Psoas muscle (tissue), 8 donors: ENCODE measurements at places on chromosomes 2 and 18. TPM values are rescaled to one million over a fixed set of nuclear protein-coding genes. Genes with fewer than 3 reads are reported as not detected.

DNA sequence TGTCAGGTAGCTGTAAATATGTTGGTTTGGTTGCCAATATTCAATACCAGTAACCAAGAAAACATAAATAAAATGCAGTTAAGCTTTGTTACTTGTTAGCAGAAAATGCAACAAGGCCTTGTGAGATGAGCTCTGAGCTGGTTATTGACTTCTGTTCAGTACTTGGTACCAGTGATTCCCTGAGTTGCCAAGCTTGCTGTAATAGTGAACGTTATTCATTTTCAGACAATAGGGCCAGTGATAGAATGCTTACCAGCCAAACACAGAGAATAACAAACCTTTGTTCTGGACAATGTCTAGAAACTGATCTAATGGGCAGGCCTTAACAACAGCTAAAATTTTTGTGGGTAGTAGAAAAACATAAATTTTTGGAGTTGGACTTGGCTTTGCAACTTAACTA, 29.5 kb downstream of the RASGRP3 start:
- DNase-seq, result no peak

- no peak for DNase-seq
Observed at GRCh38 chr2:165627470-165627869, 158.0 kb downstream of the CSRNP3 start.

DNA sequence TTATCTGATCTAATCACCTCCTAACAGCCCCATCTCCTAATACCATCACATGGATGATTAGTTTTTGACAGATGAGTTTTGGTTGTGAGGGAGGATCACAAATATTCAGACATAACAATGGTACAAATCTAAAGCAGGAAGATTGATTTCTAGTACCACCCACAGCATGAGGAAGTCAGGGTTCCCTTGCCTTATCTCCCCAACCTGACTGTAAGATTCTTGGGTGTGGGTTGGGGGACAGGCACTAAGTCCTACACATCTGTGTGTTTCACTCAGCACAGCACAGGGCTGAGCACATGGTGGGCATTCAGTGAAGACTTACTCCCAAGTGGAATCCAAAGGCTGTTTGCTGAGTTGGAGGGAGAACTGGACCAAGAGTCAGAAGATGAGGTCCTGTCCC, 93.8 kb upstream of the CXCR4 start:
- no peak for DNase-seq

GRCh38 chr2:65487404-65487803, 55.0 kb upstream of the SPRED2 start:
- DNase-seq, result no peak

- DNase-seq, result no peak
Observed at GRCh38 chr2:148876595-148877402, 1.8 kb downstream of the KIF5C start.

DNA sequence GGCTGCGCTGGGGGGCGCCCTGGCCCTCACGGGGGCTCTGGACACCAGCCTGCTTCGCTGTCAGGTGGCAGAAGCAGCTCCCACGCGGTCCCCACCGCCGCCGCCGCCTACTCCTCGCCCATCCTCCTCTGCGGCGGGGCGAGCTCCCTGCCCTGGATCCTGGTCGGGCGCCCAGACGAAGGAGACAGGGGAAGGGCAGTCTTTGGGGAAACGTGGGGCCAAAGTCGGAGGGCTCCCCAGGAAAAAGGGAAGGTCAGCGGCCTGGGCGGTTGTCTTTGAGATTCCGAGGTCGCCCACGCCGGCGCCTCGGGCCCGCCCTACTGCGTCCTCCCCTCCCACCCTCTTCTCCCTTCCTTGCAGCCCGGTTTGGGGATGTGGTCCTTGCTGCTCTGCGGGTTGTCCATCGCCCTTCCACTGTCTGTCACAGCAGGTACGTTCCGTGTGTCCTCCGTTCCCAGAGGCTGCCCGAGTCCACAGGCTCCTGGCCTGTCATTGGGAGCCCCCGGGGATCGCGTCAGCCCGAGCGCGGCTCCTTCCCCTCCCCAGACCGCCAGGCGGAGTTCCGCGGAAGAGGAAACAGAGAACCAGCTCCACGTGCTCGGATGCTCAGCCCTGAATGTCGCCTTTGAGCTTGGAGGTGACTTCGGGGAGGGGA, 800 bp downstream of the IL1RL2 start:
- DNase-seq, result peak; percentile 70

DNA sequence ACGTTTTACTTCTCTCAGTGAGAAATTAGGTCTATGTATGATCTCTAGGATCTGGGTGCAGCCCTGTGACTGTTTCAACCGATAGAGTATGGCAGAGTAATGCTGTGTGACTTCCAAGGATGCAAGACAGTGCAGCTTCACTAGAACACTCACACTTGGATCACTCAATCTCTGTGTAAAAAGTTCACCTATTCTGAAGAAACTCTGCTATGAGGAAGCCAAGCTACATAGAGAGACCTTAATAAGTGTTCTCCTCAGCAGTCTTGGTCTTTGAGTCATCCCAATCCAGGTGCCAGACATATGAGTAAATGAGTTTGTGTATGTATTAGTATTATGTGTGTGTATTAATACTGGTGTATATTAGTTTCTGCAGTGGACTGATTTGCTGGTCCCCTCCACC, 335.0 kb downstream of the NR4A2 start:
- DNase-seq, result no peak

DNA sequence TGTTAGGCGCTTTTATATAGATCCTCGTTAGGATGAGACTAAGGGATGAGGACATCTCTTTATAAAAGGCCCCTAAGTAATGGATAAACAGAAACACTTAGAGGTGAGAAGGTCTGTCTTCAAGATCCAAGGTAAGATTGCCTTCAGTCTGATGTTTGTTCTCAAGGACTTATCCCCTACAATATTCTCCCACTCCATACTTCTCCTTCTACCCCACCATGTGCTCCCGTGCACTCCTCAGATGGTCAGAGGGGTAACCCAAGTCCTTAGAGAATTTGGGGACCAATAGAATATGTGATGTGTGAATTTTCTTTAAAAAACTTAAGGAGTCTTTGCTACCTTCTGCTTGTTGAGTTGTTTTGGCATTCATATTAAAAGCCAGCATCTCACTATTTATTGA, 23.1 kb downstream of the FOSL2 start:
- DNase-seq, result no peak

- DNase-seq, result no peak
Observed at GRCh38 chr2:190318514-190318913, 1.1 kb downstream of the HIBCH start.

- no peak for DNase-seq
Observed at GRCh38 chr2:162300266-162300665, 18.2 kb downstream of the IFIH1 start.

GRCh38 chr2:140457483-140457882, 1673.3 kb downstream of the LRP1B start:
- DNase-seq, result no peak

DNA sequence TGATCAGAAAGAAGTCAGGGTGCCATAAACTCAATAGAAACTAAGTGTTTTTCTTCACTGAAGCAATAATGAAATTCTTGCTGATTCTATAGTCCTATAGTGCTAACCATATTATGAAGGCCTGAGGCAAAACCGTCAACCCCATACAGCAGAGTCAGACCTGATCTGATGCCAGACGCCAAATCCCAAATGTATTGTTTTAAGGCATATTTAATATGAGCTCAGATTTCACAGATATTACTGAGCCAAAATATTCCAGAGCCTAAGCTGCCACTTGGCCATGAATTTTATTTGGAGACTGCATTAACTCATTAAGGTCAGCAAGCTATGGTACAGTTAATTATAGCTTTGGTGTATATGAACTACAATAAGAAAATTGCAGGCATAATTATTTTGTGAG, 53.4 kb downstream of the SCN1A start:
- no peak for DNase-seq

DNA sequence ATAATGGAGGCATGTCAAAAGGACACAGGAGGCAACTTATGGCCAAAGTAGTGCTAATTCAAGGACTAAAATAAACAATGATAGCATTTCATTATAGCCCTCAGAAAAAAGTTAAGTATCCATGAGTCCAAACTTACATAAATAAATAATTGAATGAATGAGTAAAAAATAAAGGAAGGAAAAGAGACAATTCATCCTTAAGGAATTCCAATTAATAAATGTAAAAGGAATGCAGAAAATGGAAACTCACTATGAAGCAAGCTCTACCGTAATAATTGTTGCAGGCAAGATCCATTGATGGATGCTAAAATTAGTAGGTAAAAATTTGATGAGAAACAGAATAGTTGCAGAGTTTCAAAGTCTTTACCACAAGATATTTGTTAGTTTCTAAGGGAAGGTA, 88.2 kb upstream of the RAPGEF4 start:
- DNase-seq, result no peak

RNF144A gene
- polyA plus RNA-seq, result 8.7 TPM

GALNT14 gene
- 0.43 TPM for polyA plus RNA-seq

OSR1 gene
- 1.1 TPM for polyA plus RNA-seq

SULT1C4 gene
- polyA plus RNA-seq, result 0.97 TPM

LINC00305 gene
- not detected for polyA plus RNA-seq
